ENCODE measurements at places on chromosomes 5 and 9.

GRCh38 chr5:4480528-4481349, 659.4 kb upstream of the ADAMTS16 start:
- DNase-seq, result no peak

- DNase-seq, result peak; percentile 97
Measured at GRCh38 chr5:126884269-126884819, 107.4 kb downstream of the LMNB1 start.

- no peak for DNase-seq
Measured at GRCh38 chr9:131436865-131437271, 43.0 kb downstream of the PRRC2B start.

GRCh38 chr9:6739218-6739617, 18.6 kb upstream of the KDM4C start:
- DNase-seq, result no peak

DNA sequence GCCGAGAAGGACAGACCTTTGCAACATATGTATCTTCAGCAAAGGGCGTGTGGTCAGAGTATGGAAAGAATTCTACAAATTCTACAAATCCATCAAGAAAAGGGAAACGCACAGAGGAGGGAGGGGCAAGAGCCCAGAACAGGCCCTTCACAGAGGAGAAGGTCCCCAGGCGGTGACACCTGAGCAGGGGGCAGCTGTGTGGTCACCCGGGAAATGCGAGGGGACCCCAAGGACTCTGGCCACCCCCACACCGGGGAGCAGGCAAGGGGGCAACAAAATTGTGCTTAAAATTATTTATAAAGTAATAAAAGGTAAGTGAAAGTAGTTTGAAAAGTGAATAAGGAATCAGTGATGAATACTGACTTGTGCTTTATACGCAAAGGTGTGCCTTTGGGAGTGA, 17.6 kb downstream of the NACC2 start:
- DNase-seq, result no peak

GRCh38 chr5:150140830-150141229, 14.8 kb downstream of the PDGFRB start:
- no peak for DNase-seq

DNA sequence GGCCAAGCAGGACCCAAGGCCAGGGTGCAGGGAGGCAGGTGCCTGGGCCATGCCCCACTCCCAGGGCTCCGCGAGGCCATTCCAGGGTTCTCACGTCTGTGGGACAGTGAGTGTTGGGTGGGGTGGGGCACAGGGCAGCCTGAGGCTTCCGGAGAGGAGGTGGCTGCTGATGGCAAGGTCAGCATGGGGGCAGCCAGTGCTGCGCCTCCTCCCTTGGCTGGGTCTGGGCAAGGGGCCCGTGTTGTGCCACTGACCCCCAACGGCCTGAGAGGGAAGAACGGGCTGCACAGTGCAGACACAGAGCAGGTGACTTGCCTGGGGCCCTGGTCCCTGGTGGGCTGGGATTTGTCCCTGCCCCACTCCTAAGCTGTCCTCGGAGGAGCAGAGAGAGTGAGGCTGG, 82.1 kb downstream of the RXRA start:
- no peak for DNase-seq

GRCh38 chr5:140408750-140409241, 7.2 kb downstream of the ANKHD1 start:
- no peak for DNase-seq

DNA sequence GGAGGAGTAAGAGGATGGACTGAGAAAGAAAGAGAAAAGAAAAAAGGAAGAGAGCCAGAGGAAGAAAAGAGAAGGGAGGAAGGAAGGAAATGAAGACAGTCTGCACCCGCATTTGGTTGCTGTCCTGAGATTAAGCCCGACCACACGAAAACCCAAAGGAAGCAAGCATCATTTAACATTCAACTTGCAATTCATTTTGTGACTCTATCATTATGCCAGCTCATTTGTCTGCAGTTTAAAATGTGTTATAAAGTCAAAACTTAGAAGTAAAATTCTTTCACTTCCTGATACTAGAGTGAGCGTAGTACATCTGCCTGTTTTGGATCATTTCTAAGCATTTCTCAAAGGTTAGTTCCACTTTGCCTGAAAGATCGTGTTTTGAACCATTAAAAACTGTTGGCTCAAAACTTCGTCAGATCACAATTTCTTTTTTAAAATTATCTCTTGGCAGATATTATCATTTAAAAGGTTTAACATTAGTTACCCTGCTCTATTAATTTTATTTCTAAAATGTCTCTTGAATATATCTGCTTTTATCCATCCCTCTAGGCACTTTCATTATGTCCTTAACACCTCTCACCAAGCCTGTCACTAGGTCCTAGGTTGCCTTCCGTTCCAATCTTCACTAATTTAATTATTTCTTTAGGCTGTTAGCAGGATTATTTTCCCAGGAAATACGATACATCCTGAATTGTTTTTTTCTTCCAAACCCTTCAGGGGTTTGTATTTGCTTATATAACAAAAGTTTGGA, 240.9 kb downstream of the TLE4 start:
- DNase-seq, result no peak

- DNase-seq, result peak; percentile 40
Measured at GRCh38 chr5:126054577-126055347, 368.4 kb upstream of the GRAMD2B start.

GRCh38 chr5:96173366-96173765, 211.7 kb upstream of the ELL2 start:
- no peak for DNase-seq

GRCh38 chr9:115262477-115262876, 144.5 kb upstream of the TNC start:
- DNase-seq, result peak; percentile 92

GRCh38 chr5:148739524-148739923, 85.2 kb upstream of the HTR4 start:
- peak; percentile 15 for DNase-seq

DNA sequence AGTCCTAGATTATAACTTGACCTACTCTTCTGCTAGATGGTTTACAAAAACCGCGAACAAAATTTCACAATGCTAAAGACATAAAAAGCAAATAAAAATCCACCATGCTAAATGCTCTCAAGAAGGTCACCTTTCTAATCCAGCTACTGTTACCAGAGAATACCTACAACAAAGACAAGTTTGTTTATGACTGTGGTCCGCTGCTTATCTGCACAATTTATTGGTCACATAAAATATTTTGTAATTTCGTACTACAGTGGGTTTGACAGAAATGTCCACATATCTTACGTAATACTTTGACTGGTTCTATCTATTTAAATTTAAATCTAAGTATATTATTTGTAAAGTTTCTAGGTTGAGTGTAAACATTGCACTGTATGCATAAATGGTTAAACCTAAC, 257.6 kb upstream of the ZNF608 start:
- DNase-seq, result no peak

- DNase-seq, result peak; percentile 77
Measured at GRCh38 chr5:160508780-160509361, 87.2 kb downstream of the PTTG1 start.

- DNase-seq, result no peak
Measured at GRCh38 chr5:175829813-175830585, 41.4 kb upstream of the CPLX2 start.

- DNase-seq, result no peak
Measured at GRCh38 chr5:154345255-154345952, 100.4 kb upstream of the SAP30L start.

GRCh38 chr5:144267961-144268513, 97.4 kb downstream of the KCTD16 start:
- DNase-seq, result no peak

GRCh38 chr5:54595721-54596120, 78.2 kb downstream of the SNX18 start:
- DNase-seq, result no peak

- DNase-seq, result no peak
Measured at GRCh38 chr9:117178596-117179375, 236.1 kb downstream of the ASTN2 start.

GRCh38 chr5:144369006-144369405, 198.3 kb downstream of the KCTD16 start:
- DNase-seq, result no peak

DNA sequence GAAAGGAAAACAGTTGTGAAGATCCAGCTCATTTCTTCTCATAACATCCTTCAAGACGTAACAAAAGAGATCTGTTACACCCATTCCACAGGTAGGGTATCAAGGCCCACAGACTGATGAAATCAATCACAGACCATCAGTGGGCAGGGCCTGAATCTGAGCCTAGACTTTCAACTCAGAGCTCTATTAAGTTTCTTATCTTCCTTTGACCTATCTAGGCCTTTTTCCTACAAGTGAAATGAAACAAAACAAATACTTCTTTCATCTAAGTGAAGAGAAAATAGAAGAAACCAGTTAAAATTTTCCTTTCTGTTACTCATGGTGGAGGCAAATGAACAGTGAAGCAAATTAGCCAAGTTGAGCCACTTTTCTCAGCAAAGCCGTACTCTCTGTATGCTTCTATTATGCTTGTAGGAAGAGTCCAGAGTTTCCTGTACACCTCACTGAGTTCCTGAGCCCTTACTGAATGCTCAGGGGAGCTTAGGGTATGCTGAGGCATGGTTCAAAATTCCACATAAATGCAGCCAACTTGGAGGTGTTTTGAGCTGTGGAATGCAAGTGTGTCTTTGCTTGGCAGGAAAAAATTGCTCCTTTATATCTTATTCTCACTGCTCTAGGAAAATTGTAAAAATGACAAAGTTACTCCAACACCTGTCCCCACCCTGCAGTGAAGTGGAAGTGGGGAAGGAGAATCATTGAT, 91.9 kb downstream of the FEM1C start:
- peak; percentile 43 for DNase-seq

- DNase-seq, result no peak
Measured at GRCh38 chr5:125673359-125673950, 749.8 kb upstream of the GRAMD2B start.

DNA sequence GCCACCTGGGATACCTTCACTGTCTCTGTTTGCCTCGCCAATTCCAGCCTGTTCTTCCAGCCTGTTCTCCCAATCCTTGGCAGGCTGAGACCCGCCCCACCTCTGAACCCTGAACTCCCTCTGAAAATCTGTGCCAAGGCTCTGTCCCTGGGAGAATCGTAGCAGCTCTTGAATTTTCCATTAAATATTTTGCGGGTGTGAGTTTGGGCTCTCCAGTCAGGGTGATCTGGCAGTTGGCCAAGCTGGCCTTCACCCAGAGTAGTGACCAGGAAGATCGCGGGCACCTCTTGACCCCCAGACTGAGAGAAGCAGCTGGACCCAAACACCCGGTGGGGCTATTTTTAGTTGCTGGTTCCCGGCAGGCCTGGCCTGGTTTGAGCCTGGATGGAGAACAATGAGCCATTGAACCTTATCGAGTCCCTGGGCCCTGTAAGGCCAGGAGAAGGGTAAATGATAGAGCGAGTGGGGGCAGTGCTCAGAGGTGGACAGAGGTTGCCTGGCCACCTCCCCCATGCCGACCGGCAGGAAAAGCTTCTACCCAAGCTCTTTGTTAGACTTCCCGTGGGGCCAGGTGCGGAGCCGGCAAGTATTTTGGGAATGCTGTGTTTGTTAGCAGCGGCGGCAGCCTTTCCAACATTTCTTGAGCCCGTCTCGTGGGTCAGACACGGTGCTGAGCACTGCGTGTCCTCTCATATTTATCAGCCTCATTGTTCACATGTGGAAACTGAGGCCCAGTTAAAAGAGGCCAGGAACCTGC, 146.2 kb downstream of the RGS3 start:
- DNase-seq, result peak; percentile 95

- DNase-seq, result peak; percentile 26
Measured at GRCh38 chr5:145294331-145294730, 540.8 kb downstream of the PRELID2 start.

DNA sequence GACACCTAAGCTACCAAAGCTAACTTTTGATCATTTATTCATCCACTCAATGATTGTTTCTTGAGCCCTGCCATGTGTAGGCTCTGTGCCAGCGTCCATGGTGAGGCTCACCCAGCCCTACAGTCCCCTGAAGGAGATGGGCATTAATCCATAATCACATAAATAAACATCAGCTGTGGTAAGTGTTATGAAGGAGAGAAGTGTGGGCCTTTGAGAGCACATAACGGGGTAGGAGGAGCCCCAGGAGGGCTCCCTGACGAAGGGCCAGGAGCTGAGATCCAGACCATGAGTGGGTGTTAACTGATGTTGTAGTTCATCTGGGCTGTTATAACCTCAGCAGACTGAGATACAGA, 53.9 kb upstream of the AFAP1L1 start:
- DNase-seq, result no peak
